ENCODE measurements at places on chromosomes 13 and 19. TPM values are rescaled to one million over a fixed set of nuclear protein-coding genes. Genes with fewer than 3 reads are reported as not detected.

Gene ZNF844
- total RNA-seq: 2.3 TPM

Gene NLRP9
- not detected for total RNA-seq

Gene IL27RA
- 2.9 TPM for total RNA-seq

Gene SLC5A5
- not detected for total RNA-seq

Gene IGFL1
- not detected for total RNA-seq

Gene TEAD2
- 56.4 TPM for total RNA-seq

Gene ZNF549
- total RNA-seq: 3.7 TPM

Gene TEX29
- total RNA-seq: not detected

Gene FGF21
- total RNA-seq: not detected

Gene CEACAM8
- total RNA-seq: not detected

Gene NCAN
- total RNA-seq: 0.08 TPM

Gene LRRC4B
- total RNA-seq: 1.6 TPM

Gene ALOX5AP
- total RNA-seq: 0.64 TPM

Gene CATSPERD
- total RNA-seq: not detected

Gene MAP4K1
- not detected for total RNA-seq

Gene ZSCAN4
- total RNA-seq: not detected

Gene CRX
- not detected for total RNA-seq

Gene TYROBP
- total RNA-seq: not detected

Gene NFIX
- total RNA-seq: 33.9 TPM

Gene PALM
- total RNA-seq: 83.0 TPM

Gene ZNF681
- total RNA-seq: 1.8 TPM

Gene MCEMP1
- total RNA-seq: not detected

Gene EPS8L1
- 6.5 TPM for total RNA-seq

Gene ADAMTS10
- total RNA-seq: 6.6 TPM

Gene COL4A2
- 511 TPM for total RNA-seq

Gene CNN1
- total RNA-seq: 38.0 TPM
